ENCODE measurements at places on chromosomes 13 and 19.

DNA sequence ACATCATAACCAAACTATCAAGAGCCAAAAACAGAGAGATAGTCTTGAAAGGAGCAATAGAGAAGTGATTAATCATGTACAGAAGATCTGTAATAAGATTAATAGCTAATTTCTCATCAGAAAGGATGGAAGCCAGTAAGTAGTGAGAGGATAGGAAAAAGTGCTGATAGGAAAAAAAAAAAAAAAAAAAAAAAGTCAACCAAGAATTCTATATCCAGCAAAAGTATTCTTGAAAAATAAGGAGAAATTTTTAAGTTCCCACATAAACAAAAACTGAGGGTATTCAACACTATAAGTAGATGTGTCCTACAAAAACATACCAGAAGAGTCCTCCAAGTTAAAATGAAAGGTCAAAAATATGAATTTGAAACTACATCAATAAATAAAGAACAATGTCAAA lies 218.7 kb upstream of the GPC6 start:
- no peak for DNase-seq

DNA sequence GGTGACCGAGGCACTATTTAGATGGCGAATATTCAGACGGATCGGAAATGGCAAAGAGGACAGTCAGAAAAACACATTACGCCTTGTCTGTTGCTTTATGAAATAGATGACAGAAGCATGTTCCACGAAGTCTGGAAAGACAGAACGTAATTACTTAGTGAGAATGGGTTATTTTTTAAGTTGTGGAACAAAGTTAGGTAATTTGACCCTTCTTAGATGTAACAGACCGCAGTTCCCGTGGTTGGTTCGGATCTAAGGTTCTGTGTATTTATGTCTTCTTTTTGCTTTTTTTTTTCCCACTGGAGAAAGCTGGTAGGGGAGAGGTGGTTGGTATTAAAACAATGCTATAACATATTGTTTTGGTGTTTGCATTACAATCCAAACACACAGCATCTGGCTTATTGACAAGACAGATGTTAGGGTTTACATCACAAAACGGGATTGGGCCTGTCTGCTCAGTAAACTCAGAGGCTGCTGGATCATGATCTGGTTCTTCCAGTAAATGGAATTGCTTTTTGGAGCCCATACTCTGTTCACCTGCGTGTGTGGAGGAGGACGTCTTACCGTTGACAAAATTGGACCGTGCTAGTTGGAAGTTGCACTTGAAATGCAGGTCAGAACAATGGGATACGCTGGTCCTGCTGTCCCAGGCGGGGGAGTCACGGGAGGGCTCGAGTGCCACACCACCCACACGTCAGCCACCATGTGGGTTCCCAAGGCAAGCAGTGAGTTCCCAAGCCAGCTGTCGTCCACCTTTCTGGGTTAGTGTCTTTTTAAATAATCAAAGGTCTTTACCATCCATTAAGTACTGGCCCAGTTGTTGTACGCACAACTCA lies 13.8 kb downstream of the ATP11A start:
- DNase-seq, result no peak

DNA sequence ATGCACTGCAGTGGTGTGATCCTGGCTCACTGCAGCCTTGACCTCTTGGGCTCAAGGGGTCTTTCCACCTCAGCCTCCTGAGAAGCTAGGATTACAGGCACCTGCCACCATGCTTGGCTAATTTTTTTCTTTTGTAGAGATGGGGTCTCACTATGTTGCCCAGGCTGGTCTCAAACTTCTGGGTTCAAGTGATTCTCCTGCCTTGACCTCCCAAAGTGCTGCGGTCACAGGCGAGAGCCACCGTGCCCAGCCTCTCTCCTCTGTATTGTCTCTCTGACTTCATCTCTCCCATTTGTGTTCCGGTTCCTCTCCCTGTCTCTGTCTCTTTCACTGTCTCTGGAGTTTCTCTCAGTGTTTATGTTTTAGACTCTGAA lies 1.7 kb upstream of the C19orf85 start:
- no peak for DNase-seq

DNA sequence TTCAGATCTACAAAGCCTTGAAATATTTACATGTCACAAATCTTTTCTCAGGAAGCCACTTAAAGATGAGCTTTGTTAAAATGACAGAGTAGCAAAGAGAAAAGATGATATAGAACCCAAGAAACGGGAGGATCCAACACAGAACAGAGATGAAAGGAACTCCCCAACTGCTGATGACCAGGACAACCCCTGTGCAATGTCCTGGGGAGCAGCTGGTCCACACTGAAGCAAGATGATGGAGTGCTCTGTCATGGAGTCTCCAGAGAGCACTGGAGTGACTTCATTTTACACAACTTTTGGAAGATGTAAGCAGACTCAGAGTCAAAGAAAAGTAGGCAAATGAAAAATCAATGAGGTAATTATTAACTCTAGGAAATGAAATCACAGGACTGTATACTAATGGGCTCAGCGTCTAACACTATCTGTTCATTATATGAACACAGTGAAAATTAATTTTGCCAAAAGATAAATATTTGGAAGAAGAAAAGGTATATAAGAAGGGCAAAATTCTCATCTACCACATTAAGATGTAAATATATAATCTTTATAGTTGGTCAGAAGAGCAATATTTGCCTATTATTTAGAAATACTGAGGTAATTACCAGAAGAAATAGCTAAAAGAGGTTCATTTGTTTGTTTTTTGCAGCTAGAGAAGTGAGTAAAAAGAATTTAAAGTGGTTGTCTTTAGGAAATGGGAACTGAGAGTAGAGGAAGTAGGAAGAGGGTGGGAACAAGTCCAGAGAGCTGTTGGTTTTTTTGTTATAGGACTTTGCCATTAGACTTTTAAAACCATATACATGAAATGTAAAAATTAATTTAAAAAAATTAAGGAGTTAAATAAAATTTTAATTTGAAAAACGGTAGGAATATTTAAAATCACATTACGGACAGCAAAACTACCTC lies 30.5 kb downstream of the MTRF1 start:
- DNase-seq, result no peak

GRCh38 chr13:20869540-20869939 lies 33.0 kb downstream of the XPO4 start:
- DNase-seq, result no peak

- DNase-seq, result no peak
Measured at GRCh38 chr13:113219256-113219940, 10.0 kb downstream of the CUL4A start.

DNA sequence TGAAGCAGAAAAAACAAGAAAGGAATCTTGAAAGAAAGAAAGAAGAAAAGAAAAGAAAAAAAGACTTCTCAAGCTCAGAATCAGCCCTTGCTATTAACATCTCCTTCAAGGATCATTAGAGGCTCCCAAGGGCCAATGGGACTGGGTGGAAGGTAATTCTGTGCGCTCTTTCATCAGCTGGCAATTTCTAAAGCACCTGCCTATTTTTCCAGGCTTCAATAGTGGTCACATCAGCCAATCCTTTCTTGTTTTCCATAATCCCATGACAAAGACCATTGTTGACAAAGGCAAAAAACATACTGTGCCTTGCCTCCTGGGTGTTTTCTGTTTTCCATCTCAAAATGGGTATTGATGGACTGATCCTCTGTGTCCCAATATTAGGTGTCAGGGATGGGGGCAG lies 88.2 kb upstream of the TSC22D1 start:
- DNase-seq, result no peak

- no peak for DNase-seq
Measured at GRCh38 chr13:100941377-100942368, 267.1 kb upstream of the TMTC4 start.

DNA sequence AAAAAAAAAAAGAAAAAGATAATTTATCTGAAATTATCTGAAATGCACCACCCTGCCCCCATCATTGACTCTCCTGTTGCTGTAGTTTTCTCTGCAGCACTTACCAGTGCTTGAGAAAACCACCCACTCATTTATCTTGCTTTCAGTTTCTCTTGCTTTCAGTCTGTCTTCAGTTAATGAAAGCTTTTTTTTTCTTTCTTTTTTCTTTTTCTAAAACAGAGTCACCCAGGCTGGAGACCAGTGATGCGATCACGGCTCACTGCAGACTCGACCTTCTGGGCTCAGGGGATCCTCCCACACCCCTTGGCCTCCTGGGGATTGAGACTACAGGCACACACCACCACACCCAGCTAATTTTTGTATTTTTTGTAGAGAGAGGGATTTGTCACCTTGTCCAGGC lies 4.3 kb upstream of the ACP5 start:
- peak; percentile 53 for DNase-seq

DNA sequence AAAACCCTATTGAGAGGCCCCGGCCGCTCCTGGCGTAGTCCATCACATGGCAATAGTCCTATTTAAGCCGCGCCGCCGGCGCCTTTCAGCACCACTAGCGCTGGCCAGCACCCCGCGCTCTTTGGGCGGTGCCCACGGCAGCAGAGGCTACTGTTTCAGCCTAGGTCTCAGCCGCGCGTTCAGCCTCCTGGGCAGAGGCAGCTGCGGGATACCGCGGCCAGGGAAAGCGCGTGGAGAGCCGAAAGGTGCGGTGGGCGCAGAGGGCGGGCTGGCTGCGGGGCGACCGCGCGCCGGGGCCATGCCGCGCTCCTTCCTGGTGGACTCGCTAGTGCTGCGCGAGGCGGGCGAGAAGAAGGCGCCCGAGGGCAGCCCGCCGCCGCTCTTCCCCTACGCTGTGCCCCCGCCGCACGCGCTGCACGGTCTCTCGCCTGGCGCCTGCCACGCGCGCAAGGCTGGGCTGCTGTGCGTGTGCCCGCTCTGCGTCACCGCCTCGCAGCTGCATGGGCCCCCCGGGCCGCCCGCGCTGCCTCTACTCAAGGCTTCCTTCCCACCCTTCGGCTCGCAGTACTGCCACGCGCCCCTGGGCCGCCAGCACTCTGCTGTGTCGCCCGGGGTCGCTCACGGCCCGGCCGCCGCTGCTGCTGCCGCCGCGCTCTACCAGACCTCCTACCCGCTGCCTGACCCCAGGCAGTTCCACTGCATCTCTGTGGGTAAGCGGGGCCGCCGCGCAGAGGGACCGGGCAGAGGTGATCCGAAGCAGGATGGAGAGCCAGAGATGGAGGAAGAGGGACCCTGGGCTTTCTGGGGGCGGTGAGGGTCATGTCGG lies at the start of gene GSX1:
Gene GSX1 (plus strand): TSS at position 91 of the 826 bp plus-strand sequence. CDS start 208 bp downstream, at position 299.
- DNase-seq, result no peak

DNA sequence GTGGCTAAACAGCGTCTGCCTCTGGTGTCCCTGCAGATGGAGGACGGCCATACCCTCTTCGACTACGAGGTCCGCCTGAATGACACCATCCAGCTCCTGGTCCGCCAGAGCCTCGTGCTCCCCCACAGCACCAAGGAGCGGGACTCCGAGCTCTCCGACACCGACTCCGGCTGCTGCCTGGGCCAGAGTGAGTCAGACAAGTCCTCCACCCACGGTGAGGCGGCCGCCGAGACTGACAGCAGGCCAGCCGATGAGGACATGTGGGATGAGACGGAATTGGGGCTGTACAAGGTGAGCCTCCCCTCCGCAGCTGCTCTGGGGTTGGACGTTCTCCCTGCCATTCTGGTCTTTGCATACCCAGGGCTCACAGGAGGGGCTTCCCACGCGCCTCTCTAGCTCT lies 19.9 kb downstream of the UHRF1 start:
- DNase-seq, result no peak

DNA sequence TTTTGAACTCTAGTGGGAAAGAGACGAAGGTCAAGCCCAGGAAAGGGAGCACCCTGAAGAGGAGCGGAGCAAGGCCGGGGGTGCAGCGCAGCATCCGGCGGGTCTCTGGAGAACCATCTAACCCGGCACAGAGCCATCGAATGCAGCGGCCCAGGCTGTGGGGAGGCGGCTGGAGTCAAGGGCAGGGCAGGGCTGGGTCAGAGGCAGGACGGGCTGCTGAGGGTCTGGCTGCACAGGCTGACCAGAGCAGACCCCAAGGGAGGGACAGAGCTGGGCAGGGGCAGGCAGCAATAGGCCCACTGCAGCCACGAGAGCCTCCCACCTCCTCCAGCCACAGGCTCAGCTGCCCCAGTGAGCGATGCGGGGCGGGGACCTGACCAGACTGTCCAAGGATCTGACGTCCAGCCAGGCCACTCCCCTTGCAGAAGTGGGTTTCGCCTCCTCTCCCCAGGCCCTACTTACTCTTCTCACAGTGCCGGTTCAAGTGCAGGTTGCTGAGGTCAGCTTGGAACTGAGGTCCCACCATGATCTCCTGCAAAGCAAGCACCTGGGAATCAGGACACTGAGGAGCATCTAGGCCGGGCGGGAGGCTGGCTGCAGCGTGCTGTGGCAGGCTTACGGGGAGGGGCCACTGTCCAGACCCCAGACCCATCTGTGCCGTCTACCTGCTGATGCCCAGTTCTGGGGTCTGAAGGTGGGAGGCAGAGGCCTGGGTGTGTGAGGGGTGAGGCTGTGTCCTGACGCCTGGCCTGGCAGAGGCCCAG lies 19.2 kb downstream of the MIER2 start:
- DNase-seq, result no peak

DNA sequence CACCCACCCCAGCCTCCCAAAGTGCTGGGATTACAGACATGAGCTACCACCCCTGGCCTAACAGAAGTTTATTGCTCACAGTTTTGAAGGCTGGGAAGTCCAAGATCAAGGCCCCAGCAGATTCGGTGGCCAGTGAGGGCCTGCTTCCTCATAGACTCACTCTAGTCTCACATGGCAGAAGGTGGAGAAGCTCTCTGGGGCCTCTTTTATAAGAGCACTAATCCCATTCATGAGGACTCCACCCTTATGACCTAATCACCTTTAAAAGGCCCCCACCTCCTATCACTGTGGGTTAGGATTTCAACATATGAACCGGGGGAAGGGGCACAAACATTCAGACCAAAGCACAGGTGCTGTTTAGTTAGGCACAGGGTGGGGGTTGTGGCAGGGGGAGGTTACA lies 6.9 kb upstream of the SWSAP1 start:
- DNase-seq, result no peak

GRCh38 chr19:34474233-34474989 lies 7.1 kb upstream of the WTIP start:
- DNase-seq, result no peak

DNA sequence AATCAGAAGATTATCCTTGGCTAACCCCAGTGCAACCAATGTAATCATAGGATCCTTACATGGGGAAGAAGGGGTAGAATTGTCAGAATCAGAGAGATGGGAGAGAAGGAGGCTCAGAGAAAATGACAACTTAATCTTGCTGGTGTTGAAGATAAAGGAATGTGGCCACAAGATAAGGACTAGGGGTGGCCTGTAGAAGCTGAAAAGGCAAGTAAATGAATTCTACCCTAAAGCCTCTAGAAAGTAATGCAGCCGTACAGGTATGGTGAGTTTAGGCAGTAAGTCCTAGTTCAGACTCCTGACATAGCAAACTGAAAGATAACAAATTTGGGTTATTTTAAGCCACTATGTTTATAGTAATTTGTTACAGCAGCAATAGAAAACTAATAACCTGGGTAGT lies 718.5 kb downstream of the SLITRK6 start:
- no peak for DNase-seq

- DNase-seq, result no peak
Measured at GRCh38 chr19:34461375-34462100, 20.0 kb upstream of the WTIP start.

- DNase-seq, result no peak
Measured at GRCh38 chr13:49810567-49811526, 18.4 kb upstream of the KPNA3 start.

All from CD4-positive, alpha-beta T cell treated with Interleukin-2 at 100 ng/mL for 4 hours (primary cell).